Activated T-helper 2 cell treated with anti-CD3 and anti-CD28 coated beads, Interferon-gamma antibody, Interleukin-2, Interleukin-4, amounts not matched to agents 10 μg/mL and 5 μg/mL and 100 μg/mL, durations not matched to agents 14 hours and 24 hours and 36 hours (primary cell): ENCODE measurements at places on chromosomes 12 and 14. TPM values are rescaled to one million over a fixed set of nuclear protein-coding genes. Genes with fewer than 3 reads are reported as not detected.
A peak's percentile ranks its signal among the peaks of the same experiment; 100 is the strongest.

- no peak for DNase-seq
These were observed 98.1 kb downstream of the DDHD1 start for GRCh38 chr14:53055003-53055402.

- DNase-seq, result no peak
These were observed 105.1 kb downstream of the RERG start for GRCh38 chr12:15116086-15116485.

DNA sequence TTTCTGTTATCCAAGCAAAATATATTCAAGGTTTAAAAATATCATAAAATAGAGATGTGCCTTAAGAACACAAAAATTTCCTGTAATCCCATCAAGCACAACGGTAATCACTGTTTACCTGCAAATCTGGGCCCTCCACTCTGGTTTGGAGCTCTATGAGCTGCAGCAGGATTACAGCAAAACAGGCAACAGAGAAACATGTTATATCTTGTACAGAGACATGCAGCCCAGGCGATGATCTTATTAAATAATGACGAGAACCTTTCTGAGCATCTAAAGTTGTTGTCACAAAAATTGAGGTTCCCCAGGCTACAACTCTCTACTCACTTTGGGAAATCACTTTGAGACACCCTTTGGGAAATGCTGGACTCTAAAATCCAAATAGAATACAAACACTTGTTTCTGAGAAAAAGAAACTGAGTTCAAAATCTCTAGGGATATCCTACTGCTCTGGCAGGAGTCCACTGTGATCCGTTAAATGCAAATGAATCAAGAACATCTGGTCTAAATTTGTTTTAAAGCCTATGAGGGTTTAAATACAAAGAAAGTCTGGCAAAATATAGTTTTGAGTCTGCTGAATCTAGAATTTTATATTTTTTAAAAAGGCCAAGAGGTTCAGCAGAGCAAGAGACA is 36.3 kb downstream of the STON2 start:
- DNase-seq, result no peak

- DNase-seq, result peak; percentile 28
These were observed 977 bp upstream of the TMEM120B start for GRCh38 chr12:121711361-121712189.

DNA sequence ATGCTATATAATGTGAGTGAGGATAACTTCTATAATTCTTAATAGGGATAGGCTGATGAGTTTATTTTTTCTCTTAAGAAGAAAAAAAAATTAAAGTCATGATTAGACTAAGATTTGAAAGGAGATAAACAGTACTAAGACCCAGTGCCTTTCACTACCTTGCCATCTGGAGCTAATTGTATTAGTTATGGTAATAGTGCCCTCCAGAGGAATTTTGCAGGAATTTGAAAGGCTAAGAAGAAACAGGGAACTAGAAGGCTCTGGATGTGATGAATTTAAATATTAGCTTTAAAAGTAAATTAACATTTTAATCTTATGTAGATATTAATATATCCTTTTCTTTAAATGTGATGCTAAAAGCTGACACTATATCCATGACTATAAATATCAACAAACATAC is 36.6 kb upstream of the PIK3C2G start:
- DNase-seq, result no peak

- no peak for DNase-seq
These were observed 7.4 kb downstream of the SMOC1 start for GRCh38 chr14:69886453-69887242.

DBX2 gene
- not detected in 2 replicates for total RNA-seq

ATXN2 gene
- 51.6 and 52.6 TPM in 2 replicates for total RNA-seq

A2M gene
- not detected in 2 replicates for total RNA-seq

TDG gene
- total RNA-seq, result 76.6 and 77.3 TPM in 2 replicates
